HS-27A (cell line): ENCODE measurements at places on chromosomes 4 and X.

DNA sequence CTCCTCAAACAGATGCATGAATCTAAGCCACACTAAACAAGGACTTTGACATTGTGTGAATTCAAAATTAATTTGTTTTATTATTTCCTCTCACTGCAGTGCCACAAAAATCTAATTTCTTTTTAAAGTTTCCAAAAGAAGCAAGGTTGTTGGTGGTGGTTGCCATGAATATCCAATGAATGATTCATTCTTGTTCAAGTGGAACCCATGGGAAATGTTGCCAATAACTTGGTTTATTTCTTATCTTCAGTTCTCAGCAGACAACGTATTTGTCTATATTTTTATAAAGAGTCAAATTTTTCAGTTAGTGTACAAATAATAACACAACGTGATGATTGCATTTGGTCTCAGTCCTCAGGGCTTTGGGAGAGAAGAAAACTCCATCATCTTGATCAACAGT lies 309.4 kb upstream of the NOCT start:
- DNase-seq = no peak

- no peak for DNase-seq
Observed at GRCh38 chr4:10983268-10983667, 298.7 kb upstream of the CLNK start.

GRCh38 chr4:143377611-143378099 lies 41.0 kb downstream of the GAB1 start:
- DNase-seq = no peak

- DNase-seq = no peak
Observed at GRCh38 chr4:147957446-147957845, 225.6 kb downstream of the ARHGAP10 start.

DNA sequence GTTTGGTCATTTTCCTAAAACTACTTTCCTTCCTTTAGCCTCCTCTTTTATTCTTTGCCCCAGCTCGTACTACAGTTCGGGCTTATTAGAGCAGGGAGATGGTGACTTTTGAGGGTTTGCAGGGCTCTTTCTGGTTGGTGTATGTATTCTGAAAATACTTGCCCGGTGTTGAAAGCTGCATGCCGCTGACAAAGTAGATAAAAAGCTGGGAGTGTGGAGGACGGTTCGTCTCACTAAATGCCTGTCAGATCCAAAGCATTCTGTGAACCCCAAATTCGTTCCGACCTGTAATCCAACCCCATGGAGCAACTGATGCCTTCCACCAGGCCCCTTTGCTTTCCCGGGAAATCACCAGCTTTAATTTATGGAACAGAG lies 19.2 kb downstream of the TRIM2 start:
- DNase-seq = no peak

DNA sequence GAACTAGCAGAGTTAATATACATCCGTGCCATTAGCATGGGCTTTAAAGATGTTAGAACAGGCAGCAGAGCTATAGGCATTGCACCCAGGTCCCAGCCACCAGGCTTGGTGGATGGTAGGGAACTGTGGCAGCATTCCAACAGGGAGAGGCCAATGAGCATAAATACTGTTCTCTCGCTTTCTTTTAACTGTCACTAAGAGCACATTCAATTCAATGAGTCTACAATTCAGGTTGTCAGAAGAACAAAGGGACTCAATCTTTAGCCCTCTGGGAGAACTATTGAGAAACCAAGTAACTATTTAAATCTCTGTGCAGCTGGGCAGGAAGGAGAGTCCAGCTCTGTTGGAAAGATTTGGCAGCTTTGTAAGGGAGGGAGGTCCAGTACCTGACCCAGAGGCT lies 165.6 kb downstream of the CHIC1 start:
- no peak for DNase-seq

- DNase-seq = no peak
Observed at GRCh38 chr4:104693601-104694201, 199.0 kb upstream of the CXXC4 start.

GRCh38 chrX:125204681-125205132 lies 115.0 kb upstream of the TEX13C start:
- DNase-seq = no peak

DNA sequence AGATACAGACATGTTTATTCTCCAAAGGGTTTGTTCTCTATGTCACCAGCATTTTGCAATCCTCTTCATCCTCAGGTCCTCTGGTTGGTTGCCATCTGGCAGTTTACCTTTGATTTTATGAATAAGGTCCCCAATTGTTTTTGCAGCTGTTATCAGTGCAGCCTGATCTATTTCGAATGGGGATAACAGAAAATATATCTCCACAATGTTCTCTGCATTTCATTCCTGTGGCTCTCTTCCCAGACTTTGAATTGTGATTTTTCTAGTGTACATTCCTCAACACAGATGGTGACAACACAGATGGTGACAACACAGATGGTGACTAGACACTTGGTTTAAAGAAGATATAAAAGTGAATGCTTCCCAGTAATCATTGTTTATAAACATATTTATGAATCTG lies 74.1 kb downstream of the FBXO8 start:
- DNase-seq = no peak

- DNase-seq = no peak
Observed at GRCh38 chr4:118270492-118270891, 82.3 kb downstream of the PRSS12 start.
